BE2C (cell line): ENCODE measurements at places on chromosomes 7 and 10.

GRCh38 chr7:135803143-135803542 lies 54.5 kb upstream of the FAM180A start:
- no peak for DNase-seq

DNA sequence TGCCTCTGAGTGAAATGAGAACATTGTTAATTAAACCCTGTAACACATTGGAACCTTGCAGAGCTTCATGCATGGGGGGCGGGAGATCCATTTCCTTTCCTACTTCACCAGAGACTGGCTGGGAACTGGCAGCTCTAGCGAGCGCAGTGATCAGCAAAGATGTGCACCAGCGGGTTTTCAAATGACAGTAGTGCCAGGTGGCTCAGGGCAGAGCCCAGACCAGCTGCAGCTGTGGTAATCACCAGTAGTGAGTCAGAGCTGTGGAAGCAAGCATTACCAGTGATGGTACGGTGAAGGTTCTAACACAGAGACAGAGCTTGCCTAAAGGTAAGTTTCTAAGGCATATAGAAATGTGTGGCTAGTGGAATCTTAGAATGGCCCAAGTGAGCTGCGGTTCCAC lies 1009.7 kb upstream of the CELF2 start:
- no peak for DNase-seq

DNA sequence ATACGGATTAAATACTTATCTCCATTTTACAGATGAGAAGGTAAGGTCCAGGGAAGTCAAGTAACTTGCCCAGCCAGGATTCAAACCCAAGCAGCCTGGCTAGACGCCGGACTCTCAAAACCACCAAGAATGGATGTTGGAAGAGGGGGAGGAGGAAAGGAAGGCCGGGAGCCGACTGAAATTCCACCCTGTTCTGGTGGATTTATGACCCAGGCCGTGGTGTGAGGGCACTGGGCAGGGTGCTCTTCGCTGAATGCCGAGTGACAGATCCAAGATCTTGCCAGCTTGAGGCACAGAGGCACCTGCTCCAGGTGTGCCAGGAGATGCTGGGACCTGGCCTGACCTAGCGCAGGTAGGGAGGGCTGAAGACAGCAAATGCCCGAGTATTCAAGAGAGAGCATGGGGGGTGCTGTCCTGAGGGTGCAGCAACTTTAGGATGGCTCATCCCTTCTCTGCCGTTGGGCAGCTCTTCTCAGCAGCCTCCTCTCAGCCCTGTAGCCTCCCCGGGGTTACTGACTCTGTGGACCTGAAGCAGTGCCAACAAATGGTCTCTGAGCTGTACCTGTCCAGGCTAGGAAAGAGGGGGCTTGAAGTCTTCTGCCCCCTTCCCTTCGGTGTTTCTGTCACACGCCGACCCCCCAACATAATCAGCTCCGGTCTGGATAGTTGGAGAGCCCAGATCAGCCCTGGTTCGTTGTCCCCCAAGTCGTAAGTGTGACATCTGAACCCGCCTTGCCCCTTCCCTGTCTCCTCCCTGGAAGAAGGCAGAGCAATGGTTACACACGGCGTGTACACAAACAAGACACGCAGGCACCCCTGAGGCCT lies 713 bp downstream of the LOXL4 start:
- DNase-seq: no peak

DNA sequence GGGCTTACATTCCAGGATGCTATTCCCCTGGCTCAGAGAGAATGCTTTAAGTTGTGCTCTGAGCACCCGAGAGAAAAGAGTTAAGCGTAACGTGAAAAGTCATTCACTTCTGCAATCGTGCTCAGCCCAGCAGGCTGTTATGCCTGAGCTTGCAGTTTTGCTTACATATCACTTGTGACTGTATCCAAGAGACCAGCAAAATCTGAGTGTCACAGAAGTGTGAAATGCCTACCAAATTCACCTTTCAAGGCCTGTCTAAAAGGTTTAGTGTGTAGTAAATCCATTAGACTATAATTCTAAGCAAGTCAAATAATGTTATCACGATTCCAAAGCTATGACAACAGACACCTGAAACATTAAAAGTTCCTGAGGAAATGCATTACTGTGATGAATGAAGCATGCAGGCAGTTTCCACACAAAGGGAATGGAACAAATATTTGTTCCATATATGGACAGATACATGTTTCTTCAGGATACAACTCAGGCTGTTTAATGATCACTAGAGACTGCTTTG lies 20.1 kb downstream of the ITGB1 start:
- DNase-seq: no peak

DNA sequence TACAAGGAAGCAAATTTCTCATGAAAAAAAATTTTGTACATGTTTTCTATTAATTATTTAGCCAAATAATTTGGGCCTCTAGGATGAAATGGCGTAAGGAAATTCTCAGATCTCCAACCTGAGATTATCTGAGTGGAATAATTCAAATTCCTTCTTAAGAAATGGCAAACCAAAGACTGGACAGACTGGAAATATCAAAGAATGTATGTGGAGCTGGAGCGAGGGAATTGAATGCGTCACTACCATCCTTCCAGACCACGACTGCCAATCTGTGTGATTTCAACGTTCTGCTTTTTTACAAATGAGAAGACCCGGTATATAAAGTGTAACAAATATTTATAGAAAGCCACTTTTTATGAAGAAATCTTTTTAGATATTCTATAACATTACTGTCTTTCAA lies 12.4 kb upstream of the BLNK start:
- no peak for DNase-seq
